Thyroid gland (tissue), 4 donors: ENCODE measurements at places on chromosomes 4 and X. TPM values are rescaled to one million over a fixed set of nuclear protein-coding genes. Genes with fewer than 3 reads are reported as not detected.

DNA sequence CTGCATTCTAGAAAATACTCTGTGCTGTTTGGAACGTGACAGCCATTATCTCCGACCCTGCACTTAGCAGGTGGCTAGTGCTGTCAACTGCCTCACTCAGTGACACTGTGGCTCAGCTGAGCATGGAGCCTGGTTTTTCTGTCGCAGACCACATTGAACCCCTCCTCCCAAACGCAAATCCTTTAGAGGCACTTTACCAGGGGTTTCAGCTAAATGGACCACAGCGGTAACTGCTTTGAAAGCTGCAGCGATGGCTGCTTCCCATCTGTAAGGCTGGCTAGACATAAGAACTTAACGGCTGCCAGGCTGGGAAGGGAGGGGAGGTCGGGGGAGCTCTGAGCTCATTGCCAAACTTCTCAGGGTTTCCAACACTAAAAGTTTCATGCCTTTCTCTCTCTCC is 8.1 kb downstream of the SLC34A2 start:
- DNase-seq = no peak

IGSF1 gene
- total RNA-seq = 11.6 TPM

TXK gene
- total RNA-seq = 1.8 TPM

DNA sequence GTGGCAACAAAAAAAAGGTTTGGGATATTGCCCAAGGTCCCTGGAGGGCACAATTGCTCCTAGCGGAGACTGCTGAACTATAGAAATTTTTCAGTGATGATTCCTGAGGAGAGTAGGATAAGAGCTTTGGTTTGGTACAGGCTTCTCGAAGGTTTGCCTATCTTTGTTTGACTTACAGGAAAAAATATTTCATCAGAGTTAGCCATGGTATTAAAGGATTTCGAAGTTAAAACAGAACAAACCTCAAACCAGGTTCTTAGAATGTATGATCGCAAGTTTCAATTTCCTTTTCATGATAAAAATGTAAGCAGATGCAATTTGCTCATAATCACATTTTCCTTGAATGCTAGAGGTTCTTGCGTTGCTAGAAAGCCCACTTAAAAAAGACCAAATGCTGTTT is 1.7 kb downstream of the EGFL6 start:
- no peak for DNase-seq

GRCh38 chr4:91116861-91117260 is 989.7 kb downstream of the CCSER1 start:
- DNase-seq = no peak

DNA sequence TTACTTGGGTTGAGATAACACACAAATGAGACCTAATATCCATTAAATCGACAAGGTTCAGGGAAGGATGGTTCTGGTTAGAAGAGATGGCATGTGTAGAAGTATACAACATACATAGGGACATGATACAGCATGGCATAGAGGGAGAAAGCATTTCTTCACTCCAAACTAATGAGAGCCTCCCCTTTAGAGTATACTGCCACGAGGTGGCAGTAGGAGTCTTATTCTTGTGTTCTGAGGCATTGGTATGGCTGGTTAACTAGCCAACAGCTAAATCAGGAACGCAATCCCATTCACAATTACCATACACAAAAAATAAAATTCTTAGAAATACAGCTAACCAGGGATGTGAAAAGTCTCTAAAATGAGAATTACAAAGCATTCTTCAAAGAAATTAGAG is 29.1 kb upstream of the TRO start:
- DNase-seq = peak; percentile 27
